ENCODE measurements at places on chromosomes 7 and 10. TPM values are rescaled to one million over a fixed set of nuclear protein-coding genes. Genes with fewer than 3 reads are reported as not detected.

DNA sequence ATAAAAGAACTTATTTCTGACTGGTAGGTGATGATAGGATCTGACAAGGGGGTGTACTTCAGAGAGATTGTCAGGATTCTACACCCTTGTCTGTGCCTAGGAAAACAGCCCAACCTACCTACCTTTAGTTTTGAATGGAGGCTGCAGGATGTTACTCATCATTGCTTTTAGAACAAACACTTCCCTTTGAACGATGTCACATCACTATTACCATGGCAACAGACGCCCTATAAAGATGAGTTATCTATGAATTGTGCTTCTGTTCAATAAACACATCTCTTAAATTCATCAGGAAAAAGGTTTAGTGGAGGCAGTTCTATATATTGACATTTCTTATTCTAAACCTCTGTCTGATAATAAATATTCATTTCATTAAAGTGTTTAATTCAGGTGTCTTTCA is 362.4 kb downstream of the CNTNAP2 start:
- no peak for ATAC-seq

- ATAC-seq: peak; percentile 92
These were observed 55.7 kb upstream of the JCAD start for GRCh38 chr10:30114881-30115625.

- peak; percentile 49 for ATAC-seq
These were observed 142.6 kb upstream of the KAT6B start for GRCh38 chr10:74683621-74684364.

GRCh38 chr7:23242321-23242720 is 4.3 kb upstream of the GPNMB start:
- ATAC-seq: no peak

The SPDYE8 gene
- 1.2 TPM for total RNA-seq

The AKR1C8 gene
- total RNA-seq: not detected

The POU6F2 gene
- total RNA-seq: not detected
